ENCODE measurements at places on chromosomes 16 and 17.

DNA sequence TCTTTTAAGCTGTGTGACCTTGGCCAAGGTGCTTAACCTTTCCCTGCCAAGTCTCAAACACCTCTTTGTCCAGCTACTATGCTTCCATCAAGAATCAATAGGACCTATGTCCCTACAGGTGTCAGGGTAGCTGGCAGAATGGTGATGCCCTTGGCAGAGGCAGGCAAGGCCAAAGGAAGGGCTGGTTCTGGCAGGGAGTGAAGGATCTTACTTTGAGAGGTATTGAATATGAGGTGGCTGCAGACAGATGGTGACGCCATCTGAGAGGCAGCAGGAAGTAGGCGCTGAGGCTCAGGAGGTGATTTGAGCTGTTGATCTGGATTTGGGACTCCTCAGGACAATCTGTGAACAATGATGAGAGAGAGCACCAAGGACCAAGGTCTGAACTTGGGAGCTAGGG, 12.5 kb downstream of the ABCC3 start:
- no peak for DNase-seq

- DNase-seq, result no peak
These were observed 91.2 kb downstream of the IRX5 start for GRCh38 chr16:55021595-55022475.

DNA sequence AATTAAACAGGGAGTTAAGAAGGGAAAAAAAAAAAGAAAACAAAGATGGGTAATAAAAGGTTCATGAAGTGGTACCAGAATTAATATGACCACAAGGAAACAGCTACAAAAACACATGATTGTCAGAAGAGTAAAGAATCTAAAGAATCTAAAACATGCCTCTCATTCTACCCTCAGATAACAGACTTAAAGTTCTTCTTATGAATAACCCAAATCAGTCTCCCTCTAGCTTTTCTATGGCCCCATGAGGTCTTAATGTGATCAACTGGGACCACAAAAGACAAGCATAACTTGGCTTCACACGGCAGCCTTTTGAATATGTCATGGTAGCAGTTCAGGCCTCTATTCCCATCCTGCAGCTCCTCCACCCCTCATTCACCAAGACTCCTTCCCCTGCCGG, 6.9 kb downstream of the MYH10 start:
- DNase-seq, result no peak

GRCh38 chr16:23306199-23307100, 4.3 kb downstream of the SCNN1B start:
- no peak for DNase-seq

DNA sequence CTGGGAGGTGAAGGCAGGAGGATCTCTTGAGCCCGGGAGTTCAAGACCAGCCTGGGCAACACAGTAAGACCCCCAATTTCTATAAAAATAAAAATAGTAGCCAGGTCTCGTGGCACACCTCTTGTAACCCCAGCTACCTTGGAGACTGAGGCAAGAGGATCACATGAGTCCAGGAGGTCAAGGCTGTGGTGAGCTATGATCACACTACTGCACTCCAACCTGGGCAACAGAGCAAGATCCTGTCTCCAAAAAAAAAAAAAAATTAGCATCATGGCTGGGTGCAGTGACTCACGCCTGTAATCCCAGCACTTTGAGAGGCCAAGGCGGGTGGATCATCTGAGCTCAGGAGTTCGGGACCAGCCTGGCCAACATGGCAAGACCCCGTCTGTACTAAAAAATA, 6.7 kb upstream of the CBX2 start:
- no peak for DNase-seq

DNA sequence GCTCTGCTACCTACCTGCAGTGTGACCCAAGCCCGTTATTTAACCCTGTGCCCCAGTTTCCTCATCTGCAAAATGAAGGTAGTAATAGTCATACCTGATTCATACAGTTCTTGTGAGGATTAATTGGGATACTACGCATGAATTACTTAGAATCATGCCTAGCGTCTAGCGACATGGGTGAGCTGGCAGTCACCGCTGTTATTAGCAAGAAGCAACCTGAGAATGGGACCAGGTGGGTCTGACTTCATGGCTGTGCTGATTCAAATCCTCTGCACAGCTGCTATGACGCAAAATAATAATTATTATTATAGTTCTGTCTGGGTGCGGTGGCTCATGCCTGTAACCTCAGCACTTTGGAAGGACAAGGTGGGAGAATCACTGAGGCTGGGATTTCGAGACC, 7.9 kb downstream of the SOCS1 start:
- no peak for DNase-seq

- no peak for DNase-seq
These were observed 281.0 kb downstream of the CBLN1 start for GRCh38 chr16:49000594-49000993.

DNA sequence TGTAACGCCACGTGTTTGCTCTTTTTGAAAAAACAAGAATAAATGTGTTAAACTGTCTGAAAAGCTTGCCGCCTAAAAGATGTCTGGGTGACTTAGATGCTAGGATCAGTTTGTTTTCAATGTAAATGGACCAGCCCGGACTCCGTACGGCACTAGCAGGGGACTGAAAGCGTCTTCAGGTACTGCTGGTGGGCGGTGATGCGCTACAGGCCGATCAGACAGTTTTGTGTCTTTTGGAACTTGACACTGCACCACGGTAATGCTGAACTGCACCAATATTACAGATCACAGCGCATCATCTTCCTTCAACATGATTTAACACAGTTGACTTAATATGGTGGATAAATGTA, 727 bp upstream of the MBTPS1 start:
- no peak for DNase-seq

All from globus pallidus (tissue), 1 donor.